ENCODE measurements at places on chromosomes 1 and 21.

DNA sequence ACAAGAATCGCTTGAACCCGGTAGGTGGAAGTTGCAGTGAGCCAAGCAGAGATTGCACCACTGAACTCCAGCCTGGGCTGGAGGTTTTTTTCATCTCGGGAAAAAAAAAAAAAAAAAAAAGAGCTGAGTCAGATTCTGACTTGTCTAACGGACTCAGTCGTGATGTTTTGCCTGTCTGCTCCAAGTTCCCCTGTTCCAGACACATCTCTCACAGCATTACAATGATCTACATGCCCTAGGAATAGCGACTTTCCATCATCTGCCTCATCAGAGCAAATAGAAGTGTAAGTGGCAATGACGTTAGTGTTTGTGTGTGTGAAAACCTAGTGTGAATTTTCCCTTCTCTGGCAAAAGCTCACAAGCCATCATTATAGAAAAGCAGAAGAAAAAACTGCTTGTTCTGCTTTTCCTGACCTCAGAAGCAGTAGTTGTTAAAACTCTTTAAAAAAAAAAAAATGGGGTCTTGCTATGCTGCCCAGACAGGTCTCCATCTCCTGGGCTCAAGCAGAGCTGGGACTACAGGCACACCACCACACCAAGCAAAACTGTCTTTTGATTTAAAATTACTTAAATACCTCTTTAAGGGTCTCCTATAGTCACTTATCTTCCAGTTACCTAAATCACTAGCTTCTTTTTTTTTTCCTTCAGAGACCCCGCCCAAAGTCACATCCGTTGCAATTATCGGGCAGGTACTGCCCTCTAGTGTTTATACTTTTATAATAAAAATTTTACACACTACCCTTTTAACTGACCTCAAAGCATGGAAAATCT lies 37.3 kb downstream of the PLEKHO1 start:
- no peak for DNase-seq

DNA sequence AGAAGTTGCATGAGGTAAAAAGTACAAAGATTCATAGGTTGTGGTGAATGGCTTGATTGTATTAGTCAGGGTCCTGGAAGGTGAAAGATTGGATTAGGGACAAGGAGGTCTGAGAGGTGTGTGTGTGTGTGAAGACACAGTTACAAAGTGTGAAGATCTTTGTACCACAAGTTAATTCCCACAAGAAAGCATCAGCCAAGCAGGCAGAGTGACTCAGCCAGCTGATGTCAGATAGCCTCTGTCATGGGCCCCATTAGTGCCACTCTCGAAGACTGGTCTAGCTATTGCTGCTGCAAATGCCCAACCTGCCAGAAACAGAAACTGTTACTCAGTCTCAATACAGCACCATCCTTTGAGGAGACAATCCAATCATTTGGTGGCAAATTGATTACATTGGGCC lies 96.5 kb downstream of the DTL start:
- no peak for DNase-seq

DNA sequence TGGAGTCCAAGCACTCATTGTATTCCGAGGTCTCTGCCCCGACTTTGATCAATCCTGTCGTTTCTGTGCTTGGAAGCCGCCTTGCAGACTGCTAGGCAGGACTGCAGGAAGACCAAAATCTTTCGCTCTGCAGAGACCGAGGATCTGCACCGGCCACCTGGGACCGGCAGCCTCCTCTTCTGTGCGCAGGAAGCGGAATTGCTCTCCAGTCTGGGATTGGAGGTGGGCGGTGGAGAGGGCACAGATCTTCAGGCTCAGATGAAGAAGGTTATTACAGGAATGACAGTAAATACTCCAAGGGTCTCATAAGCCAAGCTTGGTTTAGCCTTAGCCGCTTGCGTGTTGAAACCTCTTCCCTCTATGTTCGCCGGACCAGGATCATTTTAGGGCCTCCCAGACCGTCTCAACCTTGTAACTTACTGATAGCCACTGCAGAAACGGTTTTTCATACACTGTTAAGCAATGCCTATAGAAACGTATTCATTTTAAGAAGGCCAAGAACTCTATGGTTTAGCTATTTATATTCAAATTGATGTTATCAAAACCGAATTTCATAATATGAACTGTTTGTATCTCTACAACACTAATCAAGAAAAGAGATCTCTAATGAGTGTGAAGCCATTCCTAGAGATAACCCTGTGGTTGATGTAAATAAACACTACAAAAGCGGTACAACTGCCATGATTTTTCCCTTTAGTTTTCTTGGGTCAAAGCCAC lies 1.1 kb downstream of the MIA3 start:
- DNase-seq, result no peak

DNA sequence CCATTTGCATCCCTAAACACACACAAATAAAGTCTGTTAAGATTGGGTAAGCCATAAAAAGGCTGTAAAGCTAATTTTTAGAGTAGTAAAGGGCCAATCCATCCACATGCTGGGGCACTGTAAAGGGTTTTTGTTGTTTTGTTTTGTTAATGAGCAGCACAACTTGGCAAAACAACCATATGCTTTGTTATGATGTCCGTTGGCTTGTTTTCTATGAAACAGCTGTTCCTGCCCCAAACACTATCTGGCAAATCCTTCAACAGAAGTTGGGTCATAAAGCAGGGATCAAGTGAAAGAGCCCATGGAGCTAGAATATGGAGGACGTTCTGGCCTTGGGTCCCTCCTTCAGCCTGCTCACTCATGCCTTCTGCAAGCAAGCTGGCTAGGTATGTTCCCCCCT lies 183.6 kb downstream of the APP start:
- no peak for DNase-seq

GRCh38 chr1:29309075-29309474 lies 72.8 kb downstream of the PTPRU start:
- no peak for DNase-seq
